ENCODE measurements at places on chromosomes 1 and 21.

DNA sequence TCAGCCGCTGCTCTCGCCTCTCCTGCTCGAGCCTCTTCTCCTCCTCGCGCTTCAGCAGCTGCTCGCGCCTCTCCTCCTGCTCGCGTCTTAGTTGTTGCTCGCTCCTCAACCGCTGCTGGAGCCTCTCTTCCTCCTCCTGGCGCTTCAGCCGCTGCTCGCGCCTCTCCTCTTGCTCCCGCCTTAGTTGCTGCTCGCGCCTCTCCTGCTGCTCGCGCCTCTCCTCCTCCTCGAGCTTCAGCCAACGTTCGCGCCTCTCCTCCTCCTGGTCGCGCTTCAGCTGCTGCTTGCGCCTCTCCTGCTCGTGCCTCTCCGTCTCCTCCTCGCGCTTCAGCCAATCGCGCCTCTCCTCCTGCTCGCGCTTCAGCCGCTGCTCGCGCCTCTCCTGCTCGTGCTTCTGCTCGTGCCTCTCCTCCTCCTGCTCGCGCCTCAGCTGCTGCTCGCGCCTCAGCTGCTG is 3.7 kb downstream of the TCHH start:
- DNase-seq = peak; percentile 34

- DNase-seq = no peak
Observed at GRCh38 chr1:102500758-102501157, 504.0 kb upstream of the OLFM3 start.

GRCh38 chr1:223091896-223092295 is 51.2 kb downstream of the TLR5 start:
- no peak for DNase-seq

DNA sequence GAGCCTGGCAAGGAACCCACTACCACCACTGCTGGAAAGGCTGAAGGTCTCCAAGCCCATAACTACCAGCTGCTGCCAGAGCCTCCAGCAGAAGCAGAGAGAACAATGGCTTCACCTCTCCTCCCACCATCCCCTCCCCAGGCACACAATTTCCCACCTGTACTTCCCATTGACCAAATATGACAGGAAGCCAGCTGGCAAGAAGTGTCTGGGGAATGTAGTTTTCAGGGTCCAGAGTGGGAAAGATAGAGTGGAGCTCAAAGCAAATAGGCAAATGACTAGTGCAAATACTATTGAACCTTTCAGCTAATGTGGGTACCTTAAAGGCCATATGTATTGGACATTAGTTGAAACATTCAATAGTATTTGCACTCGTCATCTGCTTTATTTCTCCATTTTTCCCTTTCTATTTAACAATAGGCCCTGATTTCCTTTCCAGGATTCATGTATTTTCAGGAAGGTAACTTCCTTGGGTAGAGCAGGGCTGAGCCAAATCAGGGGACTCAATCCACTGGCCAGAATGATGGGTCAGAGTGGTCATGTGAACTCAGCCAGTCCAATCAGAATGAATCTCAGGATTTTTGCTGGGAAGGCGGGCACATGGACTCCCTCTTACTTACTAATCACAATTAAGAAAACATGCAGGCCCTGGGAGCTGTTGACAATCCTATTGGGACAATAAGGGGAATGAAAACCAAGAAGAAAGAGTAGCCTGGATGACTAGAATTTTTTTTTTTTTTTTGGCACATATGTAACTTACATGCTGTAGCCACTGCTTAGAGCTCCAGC is 12.1 kb upstream of the NFYC start:
- no peak for DNase-seq
